Right forelimb (tissue), 1 donor: ENCODE measurements at places on chromosomes 16 and 17.

DNA sequence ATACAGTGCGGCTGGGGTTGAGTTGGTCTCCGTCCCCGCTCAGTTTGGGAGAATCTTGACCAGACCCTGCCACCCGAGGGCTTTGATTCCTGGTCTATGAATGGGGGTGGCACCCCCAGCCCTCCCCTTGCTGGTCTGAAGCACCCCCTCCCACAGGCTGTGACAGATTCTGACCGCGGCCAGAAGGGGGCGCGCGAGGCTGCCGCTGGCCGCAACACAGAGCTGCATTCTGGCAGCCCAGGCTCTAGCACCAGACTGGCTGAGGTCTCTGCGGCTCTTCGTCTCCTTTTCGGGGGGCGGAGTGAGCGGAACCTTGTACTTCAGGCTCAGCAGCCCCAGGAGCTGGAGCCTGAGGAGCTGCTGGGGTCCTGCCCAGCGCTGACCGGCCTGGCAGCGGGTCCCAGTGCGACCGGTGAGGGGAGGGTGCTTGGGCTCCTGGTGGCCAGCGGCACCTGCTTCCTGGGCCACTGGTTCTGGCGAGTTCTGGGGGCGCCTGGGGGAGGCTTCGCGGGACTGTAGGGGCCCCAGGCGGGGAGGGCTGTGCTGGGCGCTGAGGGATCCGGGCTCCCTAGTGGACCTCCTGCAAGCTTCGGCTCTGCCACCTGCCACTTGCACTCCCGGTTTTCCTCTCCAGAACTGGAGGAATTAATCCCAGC is 1011.6 kb downstream of the KCNJ18 start:
- DNase-seq = no peak

DNA sequence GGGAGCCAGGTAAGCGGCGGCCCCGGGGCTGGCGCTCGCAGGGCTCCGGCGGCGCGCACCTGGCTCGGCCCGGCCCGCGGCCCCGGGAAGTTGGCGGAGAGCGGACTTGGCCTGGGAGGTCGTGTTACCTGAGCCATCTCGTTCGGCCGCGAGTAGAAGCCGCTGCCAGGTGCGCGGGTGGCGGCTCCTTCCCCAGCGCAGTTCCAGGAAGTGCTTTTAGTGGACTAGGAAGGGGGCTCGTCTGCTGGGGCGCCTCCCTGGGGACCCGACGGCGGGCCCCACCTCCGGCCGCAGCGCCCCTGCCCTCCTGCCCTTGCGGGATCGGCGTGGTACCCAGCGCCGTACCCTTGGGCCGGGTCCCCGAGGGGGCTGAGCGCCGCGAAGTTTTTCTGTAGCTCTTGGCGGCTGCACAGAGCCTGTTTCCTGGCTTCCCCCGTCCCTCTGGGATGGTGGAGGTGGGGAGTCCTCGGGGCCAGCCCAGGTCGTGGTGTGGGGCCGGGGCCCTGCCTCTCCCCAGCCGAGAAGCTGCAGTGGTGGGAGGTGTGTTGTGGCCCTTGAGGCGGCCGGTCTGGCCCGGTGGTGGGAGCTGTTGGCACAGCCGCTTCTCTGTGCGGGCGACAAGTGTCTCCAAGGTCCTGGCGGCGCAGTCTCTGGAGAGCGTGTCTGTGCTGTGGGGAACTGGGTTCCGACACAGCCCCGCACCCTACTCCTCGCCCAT is 96.9 kb downstream of the RAB11FIP4 start:
- DNase-seq = peak; percentile 45

- no peak for DNase-seq
These were observed 9.0 kb upstream of the AMZ2 start for GRCh38 chr17:68238871-68239253.

DNA sequence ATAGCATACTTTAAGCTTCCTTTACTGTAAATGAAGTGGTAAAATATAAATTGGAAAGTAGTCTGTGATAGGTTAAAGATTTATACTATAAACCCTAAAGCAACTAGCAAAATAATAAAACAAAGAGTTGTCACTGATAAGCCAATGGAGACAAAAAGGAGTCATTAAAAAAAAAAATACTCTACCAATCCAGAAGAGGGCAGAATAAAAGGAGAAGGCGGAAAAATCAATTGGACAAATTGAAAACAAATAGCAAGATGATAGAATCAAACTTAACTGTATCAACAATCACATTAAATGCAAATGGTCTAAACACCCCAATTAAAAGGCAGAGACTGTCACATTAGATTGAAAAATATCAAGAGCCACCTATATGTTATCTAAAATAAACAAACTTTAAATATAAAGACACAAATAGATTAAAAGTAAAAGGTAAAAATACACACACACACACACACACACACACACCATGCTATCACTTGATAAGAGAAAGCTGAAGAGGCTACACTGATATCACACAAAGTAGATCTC is 71.8 kb downstream of the CACNG1 start:
- no peak for DNase-seq

GRCh38 chr17:48207776-48208544 is 100.4 kb downstream of the SNX11 start:
- no peak for DNase-seq

GRCh38 chr16:4517812-4518680 is 20.5 kb downstream of the CDIP1 start:
- DNase-seq = peak; percentile 62

DNA sequence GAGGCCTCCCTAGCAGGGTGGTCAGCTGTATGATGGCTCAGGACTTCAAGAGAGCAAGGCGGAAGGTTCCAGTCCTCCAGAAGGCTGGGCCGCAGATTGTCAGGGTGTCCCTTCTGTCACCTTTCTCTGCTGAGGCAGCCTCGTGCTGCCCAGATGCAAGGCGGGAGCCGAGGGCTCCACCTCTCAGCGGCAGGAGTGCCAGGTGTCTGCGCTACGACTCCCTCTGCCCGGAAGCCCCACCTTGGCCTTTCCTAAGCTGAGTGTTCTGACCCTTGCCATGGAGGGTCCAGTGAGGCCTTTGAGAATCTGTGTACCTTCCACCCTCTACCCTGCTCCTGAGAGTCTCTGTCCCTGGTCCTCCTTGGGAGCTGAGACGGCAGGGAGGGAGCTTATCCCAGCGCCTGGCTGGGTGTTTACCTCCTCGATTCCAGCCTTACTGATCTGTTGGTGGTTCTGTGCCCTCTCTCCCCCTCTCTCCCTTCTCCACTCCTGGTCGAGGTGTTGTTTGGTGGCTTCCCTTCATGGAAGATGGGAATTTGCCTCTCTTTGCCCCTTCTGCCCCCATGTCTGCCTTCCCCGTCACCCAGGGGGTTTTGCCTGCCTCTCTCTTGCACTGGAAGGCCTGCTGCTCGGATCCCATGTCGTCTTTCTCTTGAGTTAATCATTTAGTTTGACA is 2.2 kb upstream of the ZNF750 start:
- no peak for DNase-seq

DNA sequence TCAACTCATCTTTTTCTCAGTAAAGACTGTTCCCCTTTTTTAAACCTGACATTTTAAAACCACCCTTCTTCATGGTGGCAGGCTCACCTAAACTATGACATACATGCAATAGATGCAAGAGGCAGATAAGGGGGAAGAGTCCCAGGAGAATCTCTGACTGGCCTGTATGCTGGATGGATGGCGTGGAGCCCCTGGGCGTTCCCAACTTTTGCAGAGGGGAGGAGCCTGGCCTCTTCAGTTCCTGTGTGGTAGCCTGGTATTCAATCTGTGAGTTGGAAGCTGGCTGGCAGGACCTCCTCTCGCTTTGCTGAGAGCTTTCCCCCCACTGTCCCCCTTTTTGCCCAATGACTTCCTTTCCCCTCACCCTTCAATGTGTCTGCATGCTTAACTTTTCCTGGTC is 217.6 kb upstream of the CA10 start:
- DNase-seq = no peak

- no peak for DNase-seq
These were observed 30.0 kb downstream of the GINS2 start for GRCh38 chr16:85658504-85659326.

GRCh38 chr17:70104791-70105523 is 29.9 kb downstream of the KCNJ16 start:
- no peak for DNase-seq

GRCh38 chr17:33811004-33811760 is 443.9 kb upstream of the CCL2 start:
- DNase-seq = no peak

GRCh38 chr16:85901773-85902365 is 2.9 kb downstream of the IRF8 start:
- DNase-seq = no peak

DNA sequence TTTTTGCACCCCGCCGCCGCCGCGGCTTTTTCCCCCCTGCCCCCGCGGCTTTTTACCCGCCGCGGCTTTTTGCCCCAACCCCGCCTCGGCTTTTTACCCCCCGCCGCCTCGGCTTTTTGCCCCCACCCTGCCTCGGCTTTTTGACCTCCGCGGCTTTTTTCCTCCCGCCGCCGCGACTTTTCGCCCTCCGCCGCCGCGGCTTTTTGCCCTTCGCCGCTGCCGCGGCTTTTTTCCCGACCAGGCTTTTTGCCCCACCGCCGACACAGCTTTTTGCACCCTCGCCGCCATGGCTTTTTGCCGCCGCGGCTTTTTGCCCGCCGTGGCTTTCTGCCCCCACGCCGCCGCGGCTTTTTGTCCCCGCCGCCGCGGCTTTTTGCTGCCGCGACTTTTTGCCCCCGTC is 137.0 kb upstream of the TP53TG3D start:
- peak; percentile 7 for DNase-seq

DNA sequence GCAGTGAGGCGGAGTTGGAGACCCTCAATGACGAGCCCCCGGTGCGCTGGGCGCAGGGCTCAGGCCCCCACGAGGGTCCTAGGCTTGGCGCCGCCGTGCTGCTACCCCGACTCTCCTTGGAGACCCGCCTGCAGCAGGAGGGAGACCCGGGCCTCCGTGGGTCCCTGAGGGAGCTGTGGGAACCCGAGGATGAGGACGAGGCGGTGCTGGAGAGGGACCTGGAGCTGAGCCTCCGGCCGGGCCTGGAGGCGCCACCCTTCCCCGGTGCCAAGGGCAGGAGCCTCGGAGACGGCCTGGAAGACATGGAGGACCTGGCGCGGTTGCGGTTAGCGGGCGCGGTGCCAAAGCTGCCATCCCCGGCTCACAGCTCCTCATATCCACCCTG is 2.3 kb downstream of the MYO15B start:
- no peak for DNase-seq

- no peak for DNase-seq
These were observed 4.5 kb upstream of the DDX19B start for GRCh38 chr16:70294385-70295025.

DNA sequence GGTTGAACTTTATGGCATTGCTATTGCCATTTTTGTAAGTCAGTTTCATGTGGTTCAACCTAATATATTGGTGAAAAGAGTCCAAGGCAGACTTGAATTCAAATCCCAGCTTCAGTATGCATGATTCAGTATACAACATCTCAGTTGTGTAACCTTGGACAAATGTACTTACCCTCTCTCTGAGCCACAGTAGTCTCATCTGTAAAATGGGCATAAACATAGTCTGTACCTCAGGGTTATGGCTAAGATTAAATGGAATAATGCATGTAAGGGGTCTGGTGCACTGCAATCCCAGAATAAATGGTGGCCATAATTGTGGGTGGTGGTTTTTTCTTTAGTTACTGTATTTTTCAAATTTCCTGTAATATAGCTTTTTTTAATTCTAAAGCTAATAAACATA is 4.7 kb upstream of the ADAP2 start:
- DNase-seq = no peak

GRCh38 chr17:5467416-5467815 is 1.4 kb downstream of the DHX33 start:
- no peak for DNase-seq

GRCh38 chr17:72942579-72942978 is 149.9 kb downstream of the SLC39A11 start:
- DNase-seq = no peak

GRCh38 chr17:74543406-74543805 is 2.5 kb downstream of the CD300C start:
- DNase-seq = no peak

DNA sequence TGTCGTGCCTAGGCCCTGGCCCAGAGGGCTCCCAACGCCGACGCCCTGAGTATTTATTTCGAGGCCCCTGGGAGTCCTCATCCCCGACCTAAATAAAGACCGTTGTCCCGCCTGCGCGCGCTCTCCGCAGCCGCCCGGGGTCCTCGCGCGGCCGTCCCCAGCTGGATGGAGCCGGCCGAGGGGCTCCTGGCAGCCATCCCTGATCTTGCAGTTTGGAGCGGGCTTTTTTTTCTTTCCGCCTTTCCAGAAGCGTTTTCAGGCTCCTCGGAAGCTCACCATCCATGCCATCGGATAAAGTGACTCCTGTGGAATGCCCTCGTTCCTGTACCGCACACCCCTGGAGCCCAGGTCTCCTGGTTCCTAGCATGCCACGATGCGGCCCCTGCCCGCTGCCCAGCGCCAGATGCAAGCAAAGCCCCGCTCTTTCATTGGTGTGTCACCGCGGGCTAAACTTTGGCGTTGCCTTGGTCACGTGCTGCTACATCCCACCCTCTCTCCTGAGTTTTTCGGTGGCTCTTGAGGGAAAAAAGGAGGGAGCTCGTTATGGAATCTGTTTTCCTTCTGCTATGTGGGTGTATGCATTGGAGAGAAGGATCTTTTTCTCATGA is 716 bp downstream of the TMEM94 start:
- DNase-seq = peak; percentile 75

- DNase-seq = peak; percentile 80
These were observed 8.1 kb upstream of the CPNE2 start for GRCh38 chr16:57084257-57084770.

DNA sequence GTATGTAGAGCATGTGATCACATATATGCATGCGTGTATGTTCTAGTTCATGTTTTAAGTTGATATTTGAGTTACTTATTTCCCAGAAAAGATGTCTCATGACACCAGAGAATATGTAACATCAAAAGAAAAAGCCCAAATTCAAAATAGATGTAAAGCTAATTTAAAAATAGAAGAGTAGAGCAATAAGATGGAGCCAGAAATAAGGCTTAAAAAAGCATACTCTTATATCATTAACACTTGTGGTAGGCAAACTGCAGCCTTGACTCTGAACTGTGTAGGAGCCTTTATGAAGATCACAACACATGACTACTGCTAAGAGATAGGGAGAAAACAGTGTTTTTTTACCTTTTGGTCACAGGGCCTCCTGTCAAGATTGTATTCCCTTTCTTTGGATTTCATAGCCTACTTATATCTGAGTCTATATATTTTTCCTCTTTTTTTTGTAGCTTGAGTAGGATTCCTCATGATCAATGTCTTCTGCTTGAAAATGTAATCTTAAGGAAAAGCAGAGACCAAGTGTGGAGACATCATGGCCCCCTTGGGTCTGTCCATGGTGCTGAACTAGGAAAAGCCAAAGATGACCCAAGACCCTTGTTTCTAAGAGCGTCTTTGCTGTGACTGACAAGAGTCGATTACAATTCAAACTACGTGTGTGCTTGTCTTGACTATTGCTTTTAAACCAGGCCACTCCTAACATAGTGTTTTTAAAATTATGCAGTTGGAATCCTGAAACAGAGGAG is 390.4 kb downstream of the SHISA9 start:
- DNase-seq = no peak
